ENCODE measurements at places on chromosomes 16 and 17.

GRCh38 chr17:20073055-20073979 lies 64.2 kb downstream of the SPECC1 start:
- peak; percentile 19 for DNase-seq

DNA sequence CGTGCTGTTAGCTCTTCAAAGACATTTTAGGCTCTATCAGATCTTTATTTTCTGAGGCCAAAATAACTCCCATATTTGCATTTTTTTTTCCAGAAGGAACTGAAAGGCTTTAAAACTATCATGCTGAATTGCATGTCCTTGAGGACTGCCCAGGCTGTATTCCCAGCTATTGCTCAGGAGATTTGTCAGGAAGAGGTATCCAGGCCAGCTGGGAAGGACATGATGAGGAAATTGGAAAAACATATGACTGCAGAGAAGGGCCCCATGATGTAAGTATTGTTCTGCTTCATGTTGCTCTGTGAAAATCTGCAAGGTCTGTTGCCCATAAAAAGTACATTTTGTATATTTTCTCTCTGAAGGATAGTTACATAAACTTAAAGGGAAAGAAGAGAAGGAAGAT lies 5.7 kb downstream of the CDC6 start:
- DNase-seq, result no peak

- DNase-seq, result no peak
Measured at GRCh38 chr17:2980904-2981246, 82.5 kb downstream of the OR1D5 start.

DNA sequence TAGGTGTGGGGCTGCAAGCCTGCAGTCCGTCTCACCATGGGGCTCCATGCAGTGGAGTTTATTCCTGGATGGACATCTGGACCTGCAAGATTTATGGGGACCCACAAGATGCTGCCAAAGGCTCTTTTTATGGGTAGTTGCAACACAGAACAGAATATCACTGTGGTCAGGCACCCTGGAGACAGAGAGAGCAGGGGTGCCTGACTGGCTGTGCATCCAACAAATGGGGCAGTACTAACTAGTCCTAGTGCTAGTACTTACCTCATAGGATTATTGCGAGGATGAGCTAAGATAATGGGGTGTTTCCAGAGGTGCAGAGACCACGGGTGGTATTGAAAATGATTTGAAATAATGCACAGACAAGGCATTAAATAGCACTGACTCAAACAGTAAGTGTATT lies 42.4 kb upstream of the MMP2 start:
- no peak for DNase-seq

DNA sequence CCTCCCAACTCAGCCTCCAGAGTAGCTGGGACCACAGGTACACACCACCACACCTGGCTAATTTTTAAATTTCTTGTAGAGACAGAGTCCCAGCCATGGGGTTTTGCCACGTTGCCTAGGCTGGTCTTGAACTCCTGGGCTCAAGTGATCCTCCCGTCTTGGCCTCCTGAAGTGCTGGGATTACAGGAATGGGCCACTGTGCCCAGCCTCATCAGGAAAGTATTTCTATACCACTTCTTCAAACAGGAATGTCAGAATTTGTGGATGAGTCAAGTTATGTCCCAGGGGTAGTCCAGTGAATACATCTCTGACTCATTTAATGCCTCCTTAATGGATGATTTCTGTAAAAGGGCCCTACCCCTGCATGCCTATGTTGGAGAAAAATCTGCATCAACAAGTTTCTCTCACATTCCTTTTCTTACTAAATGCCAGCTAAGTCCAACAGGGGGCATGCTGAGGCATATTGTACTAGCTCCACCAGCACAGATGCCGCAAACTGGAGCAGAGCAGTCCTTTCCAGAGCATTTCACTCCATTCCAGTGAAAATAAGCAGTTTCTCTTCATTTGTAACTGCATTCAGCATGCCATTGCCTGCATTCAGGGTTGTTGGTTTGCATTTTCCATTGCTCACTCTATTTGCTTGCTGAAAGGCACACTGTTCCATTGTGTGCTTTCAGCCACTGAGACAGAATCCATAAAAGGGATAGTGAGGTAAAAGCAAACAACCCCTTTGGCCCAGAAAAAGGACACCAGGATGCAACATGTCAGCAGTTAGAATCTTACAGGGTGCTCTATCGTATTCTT lies 5.3 kb upstream of the CAVIN1 start:
- peak; percentile 52 for DNase-seq

- no peak for DNase-seq
Measured at GRCh38 chr17:5978496-5978895, 91.7 kb upstream of the WSCD1 start.
